ENCODE measurements at places on chromosomes 12 and 14.

DNA sequence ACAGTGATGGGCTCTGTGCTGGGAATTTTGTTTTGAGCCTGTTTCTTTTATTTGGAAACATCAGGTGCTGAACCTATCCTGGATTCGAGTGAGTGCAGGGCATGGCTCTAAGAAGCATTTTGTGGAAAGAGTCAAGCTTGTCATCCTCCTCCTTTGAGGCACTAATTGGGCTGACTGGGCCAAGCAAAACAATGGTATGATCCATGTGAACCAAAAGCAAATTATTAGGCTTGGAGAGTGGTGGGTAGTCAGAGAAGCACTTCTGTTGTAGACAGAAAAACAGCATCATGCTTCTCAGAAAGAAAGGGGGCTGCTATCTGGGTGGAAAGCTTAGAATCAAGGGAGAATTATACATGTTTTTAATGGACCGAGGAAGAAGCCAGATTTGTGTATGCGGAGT, 481.6 kb downstream of the DIO2 start:
- no peak for DNase-seq

GRCh38 chr12:29552324-29552927, 54.9 kb upstream of the OVCH1 start:
- DNase-seq, result no peak

- DNase-seq, result no peak
Measured at GRCh38 chr12:130194154-130194553, 31.9 kb downstream of the FZD10 start.

DNA sequence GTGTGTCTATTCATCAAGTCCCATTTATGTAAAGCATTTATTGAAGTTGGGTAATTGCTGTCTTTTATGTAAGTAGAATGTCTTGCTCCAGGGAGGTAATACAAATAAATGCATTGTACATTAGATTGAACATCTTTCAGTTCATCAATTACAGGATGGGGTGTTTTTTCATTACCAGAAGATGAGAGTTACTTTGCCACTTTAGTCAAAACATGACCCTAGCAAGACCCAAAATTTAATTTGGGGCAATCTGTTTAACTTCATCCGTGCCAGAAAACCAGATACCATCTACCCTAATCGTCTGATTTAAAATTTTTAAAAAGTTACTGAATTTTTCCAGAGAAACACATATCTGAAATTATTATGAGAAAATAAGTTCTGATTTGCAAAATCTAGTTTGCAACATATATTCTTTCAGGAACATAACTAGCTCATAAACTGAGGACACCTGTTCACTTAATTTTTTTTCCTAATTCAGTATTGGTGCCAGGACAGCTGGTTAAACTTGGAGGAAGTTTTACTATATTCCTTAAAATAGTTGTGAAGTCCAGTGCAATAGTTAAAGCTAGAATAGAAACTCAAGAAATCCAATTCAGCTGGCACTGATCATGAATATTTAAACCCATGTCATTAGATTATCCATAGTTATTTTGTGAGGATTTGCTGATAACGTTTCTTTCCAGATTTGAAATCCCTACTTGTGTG, 114.5 kb downstream of the SRGAP1 start:
- no peak for DNase-seq

- no peak for DNase-seq
Measured at GRCh38 chr12:51871126-51871525, 16.8 kb upstream of the ANKRD33 start.

DNA sequence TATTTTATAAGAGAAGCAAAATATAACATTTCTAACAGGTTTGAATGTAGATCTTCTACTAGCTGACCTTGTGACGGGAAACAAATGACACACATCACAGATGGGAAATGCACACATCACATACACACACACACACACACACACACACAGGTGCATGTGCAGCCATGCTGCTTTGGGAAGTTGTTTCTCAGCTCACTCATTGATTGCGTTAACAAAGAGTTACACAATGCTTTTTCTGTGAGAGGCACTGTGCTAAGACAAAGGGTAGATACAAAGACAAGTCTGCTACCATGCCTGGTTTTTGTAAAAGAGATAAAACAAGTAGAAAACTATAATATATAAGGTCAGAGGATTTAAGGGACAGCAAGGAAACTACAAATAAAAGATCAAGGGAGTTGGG, 1.3 kb upstream of the NR1H4 start:
- no peak for DNase-seq

DNA sequence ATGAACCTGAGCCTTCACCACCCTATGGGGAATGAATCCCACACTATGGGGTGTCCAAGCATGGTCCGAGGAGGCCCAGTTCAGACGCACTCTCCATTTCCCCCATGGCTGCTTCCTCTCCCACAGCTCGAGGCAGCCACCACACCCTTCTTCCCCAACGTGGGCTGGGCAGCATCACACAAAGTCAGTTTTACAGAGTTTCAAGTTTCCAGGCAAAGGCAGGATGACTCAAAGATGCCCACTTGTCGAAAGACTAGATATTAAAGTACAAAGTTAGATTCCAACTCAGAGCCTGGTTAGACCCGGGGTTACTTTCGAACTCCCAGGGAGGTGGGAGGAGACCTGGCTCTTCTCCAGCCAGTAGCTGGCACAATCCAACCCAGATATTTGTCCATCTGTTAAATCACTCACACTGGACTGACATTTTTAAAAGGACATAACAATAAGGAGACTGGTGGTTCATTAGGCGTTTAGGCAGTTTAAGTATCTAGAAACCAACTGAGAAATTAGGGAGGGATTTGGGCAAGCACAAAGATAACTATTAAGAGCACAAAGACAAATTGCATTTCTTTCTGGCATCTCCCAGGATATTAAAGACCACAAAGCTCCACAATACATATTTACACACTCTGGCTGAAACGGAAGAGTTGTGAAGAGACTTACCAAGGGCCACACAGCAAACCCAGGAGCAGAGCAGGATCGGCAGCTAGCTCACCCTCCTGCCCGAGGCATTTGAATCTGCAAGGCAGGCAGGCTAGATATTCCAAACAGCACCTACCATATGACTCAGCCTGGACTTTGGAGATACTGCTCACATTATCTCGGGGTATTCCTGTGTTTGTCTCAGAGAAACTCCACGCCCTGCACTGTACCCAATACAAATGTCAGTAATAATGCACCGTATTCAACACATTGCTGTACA, 34.8 kb downstream of the TMCC3 start:
- DNase-seq, result no peak

GRCh38 chr12:20040831-20041230, 327.5 kb upstream of the PDE3A start:
- DNase-seq, result peak; percentile 5

GRCh38 chr12:46265734-46266133, 3.1 kb downstream of the SLC38A1 start:
- no peak for DNase-seq

DNA sequence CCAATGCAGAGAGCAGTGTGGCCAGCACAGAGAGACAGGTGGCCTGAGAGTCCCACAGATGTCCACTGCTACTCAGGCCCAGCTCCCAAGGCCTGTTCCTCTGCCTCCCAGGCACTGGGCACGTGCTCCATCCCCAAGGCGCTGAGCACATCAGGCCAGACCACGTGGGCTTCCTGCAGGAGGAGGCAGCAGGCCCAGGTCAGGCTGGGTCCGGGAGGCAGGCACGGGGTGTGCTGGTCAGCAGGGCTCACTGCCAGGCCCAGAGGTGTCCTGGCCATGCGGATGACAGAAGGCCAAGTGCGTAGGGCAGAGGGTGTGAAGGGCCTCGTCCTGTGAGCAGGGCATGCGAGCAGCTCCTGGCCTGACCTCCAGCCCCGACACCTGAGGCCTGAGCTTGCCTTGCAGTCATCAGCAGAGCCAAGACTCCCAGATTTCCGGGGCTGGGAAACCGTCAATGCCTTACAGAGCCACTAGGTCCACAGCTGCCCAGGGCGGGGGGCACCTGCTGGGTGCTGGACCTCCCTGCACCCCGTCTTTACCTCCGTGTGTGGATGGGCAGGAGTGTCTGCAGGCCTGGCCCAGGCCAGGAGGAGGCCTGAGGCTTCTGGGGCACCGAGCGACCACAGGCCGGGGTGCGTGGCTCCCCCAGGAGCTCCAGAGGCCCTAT, 14.9 kb downstream of the TRMT61A start:
- no peak for DNase-seq

- DNase-seq, result peak; percentile 91
Measured at GRCh38 chr14:105481886-105482457, 4.7 kb upstream of the CRIP1 start.

- DNase-seq, result no peak
Measured at GRCh38 chr12:57191410-57191809, 25.2 kb upstream of the NXPH4 start.

DNA sequence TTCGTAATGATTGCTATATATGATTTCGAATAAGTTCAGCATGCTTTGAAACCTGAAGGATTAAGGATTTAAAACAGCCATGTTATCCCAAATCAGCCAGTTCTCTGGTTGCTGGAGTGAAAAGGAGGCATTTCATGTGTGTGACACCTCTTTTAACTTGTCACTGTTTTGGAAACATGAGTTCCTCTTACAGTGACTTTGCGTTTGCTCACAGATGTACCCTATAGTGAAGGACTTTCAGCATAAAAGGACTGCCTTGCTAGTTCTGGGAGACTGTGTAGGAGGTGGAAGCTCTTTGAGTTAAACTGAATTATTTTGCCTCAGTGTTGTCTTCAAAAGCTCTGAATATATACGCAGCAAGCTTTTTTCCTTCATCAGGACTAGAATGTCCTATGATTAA, 7.6 kb downstream of the RNASE11 start:
- no peak for DNase-seq

All from astrocyte of the cerebellum (primary cell).